ENCODE measurements at places on chromosomes 1 and 21.

- no peak for DNase-seq
Measured at GRCh38 chr1:41404308-41404761, 43.1 kb downstream of the FOXO6 start.

DNA sequence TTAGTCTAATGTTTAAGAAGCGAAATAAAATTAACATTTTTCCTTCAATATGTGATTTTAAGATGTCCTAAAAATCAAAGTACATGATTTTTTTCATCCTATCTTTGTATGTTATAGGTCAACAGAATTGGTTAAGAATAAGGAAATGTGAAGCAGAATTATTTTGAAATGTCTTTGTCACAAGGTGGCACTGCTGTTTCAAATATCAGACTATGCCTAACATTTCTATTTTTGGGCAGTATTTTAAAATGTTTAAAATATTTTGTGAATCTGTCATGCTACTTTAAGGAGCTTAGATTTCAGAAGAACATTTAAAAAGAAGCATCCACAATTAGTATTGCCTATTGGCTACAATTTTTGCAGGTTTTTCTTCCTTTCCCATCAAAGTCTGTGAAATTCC lies 38.7 kb downstream of the AMY1C start:
- DNase-seq, result no peak

DNA sequence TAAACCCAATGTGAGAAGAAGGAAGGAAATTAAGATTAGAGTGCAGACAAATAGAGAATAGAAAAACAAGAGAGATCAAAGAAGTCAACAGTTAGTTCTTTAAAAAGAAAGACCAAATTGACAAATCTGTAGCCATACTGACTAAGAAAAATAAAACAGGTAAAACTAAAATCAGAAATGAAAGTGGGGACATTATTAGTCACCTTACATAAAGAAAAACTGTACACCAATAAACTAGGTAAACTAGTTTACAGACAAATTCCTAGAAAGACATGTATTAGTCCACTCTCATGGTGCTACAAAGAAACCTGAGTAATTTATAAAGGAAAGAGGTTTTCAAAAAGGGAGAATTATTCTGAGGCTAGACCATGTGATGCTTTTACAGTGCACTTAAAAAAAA lies 22.3 kb downstream of the BLZF1 start:
- DNase-seq, result no peak

DNA sequence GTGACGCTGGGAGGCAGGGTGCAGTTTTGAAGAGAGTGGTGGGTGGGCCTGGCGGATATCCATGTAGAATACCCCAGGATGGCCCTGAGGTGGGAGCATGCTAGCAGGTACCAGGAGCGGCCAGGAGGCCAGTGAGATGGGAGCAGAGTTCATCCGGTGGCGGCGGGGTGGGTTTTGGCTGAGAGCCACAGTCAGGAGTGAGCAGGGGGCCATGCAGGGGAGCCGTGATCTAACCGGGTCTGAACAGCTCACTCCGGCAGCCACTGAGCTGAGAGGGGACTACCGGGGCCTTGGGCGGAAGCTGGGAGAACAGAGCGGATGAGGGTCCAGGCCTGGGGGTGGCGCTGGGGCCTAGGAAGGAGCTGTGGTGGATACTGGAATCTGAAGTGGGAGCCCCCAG lies 47.6 kb upstream of the LRP8 start:
- DNase-seq, result peak; percentile 15

GRCh38 chr21:35401476-35401875 lies 352.4 kb upstream of the RUNX1 start:
- no peak for DNase-seq

GRCh38 chr1:153849487-153850185 lies 73.1 kb downstream of the GATAD2B start:
- no peak for DNase-seq

DNA sequence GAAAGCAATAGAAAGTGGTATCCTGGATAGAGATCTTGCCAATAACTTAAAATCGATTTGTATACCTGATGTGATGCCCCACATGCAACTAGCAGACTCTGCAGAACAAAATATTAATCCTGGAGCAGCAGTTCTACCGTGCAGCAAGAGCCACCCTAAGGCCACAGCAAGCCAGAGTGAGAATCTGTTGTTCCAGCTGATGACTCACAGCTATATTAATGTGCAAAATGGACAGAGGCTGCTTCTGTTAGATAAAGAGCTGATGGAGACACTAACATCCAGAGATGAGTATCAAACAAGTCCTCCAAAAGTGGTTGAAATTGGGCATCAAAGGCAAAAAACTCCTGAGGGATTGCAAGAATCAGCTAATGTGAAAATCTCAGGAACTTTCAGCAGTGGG lies 127.8 kb downstream of the MACF1 start:
- DNase-seq, result no peak

DNA sequence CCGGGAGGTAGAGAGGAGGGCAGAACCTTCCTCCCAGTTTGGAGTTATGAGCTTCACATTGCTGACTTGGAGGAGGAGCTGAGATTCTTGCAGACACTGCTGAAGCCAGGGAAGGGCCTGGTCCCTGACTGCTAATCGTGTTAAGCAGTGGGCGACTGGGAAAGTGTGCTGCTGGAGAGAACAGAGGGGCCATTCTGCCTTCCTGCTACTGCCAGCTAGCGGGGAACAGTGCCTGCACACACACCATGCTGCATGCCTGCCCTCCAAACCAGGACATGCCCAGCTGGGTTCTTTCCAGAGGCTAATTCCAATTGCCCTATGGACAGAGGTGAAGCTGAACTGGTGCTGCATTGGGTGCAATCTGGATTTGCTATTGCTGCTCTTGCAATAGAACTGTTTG lies 281.4 kb downstream of the AJAP1 start:
- no peak for DNase-seq

GRCh38 chr1:76867342-76868130 lies at the start of gene ST6GALNAC5:
Gene ST6GALNAC5, plus strand, starts transcription at chr1:76867480.
- DNase-seq, result no peak

DNA sequence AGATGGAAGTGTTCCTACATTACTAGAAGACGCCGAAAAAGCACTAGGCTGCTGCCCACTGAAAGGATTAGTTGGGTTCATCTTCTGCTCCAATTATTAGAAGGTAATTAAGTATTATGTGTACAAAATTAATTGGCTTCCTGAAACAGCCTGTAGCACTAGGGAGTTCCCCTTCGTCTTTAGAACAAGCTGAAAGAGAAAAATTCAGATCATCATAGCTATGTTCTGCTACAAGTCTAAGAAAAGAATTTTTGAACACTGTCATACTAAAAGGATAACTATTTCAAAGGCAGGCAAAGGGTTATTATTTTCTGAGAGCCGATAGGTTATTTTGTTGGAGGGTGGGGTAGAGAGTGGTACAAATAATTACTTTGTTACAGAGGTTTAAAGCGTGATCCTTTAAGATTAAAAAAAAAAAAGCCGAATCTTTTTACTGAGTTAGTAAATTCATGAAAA lies at the start of gene MCM3AP:
Gene MCM3AP, minus strand, starts transcription at position 406 of the 456 bp plus-strand sequence. Its CDS starts 325 bp downstream, at position 81.
- DNase-seq, result no peak
